ENCODE measurements at places on chromosomes 7 and 10.
A peak's percentile ranks its signal among the peaks of the same experiment; 100 is the strongest.

DNA sequence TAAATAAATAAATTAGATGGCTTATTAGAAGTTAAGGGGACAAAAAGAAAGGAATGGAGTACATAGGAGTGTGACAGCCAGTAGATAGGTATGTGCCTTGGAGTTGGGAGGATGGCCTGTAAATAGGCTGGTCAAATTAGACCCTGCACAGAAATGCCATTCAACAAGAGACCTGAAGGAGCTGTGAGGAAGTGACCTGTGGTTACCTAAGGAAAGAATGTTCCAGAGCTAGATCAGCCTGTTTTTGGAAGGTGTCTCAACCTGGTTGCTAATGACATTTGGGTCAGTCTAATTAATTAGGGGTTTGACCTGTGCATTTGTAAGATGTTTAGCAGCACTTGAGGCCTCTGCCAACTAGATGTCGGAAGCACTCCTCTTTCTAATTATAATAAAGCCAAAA lies 315.3 kb upstream of the PLXDC2 start:
- DNase-seq: no peak

GRCh38 chr10:113866551-113867394 lies 12.3 kb downstream of the NHLRC2 start:
- DNase-seq: no peak

GRCh38 chr10:63896992-63897391 lies 375.8 kb downstream of the REEP3 start:
- no peak for DNase-seq

DNA sequence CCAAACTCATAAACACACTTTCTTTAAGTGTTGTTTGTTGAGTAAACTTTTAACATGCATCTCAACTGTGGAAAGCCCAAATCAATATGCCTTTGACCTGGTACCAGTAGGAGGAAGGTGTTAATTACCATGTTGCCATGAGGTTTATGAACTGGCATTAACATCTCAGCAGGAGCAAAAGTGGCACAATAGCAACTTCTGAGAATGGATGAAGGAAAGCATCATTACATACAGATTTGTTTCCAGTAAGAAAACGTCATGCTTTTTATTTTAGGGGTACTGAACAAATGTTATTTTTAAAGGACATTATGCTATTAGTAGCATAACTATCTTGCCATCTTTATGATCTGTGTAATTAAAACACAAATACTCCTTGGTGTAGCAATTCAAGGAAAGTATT lies 51.1 kb downstream of the ARMC3 start:
- DNase-seq: no peak

GRCh38 chr10:114498413-114499111 lies 94.3 kb upstream of the AFAP1L2 start:
- DNase-seq: no peak

DNA sequence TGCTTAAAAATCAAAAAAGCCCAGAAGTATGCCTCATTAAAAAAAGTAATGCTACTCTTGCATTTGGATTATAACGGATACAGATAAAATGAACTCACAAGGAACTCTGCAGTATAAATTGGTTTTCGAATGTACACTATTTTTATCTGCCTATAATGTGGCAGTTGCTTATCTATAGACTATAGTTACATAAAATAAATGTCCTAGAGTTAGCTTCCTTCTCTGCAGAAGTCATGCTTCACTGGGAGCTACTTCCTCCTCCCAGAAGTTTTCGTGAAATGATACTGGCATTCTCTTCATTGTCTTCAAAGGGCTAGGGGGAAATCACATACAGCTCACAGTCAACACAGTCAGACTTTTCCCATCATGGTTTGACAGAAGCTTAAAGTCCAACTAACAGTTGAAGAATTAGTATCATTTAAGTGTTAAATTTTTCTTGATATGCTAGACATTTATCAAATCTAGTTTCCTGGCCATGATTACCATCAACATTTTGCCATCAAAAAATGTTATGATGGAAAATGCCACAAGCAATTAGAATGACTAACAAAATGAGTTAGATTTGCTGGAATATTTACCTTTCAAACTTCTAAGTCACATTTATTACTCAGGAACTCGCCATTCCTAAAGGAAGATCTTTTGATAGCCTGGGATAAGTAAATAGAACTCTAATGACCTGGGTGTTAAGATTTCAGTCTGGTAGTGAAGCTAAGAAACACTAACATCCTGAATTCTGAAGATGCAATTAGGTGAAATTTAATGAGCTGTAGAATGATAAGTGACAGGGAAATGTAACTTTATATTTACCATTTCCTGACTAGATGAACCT lies 87.3 kb upstream of the TRIL start:
- DNase-seq: no peak

DNA sequence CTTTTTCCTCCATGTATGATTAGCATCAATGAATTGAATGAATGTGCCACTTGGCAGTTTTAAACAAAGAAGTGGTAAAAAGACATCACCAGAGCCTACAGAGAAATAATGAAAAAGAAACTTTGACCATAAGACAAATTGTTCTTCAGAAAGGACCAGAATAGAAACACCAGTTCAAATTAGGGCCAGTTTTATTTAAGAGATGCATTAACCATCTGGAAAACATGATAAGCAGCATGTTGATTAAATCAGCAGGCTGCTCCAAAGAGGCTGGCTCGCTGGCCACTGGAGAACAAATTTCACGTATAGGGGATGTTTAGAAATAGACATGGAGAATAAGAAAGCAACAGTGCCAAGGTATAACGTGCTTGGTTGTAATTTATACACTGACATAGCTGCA lies 242.3 kb upstream of the AOAH start:
- no peak for DNase-seq

DNA sequence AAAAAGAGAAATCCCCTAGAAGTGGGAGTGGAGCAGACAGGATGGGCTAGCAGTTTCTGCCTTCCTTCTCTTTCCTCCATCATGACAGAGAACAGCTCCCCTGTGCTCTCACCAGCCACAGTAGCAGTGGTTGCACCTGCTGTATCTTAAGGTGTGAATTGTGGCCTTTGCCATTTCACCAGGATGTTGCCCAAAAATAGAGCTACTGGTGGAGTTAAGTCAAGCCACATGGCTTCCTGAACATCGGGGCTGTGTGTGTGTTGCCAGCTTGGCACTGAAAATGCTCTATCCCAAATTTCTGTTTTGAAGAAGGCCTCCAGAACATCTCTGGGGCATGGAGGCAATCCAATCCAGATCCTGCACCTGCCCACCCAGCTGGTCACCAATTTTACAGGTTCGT lies 348.7 kb downstream of the EXOC4 start:
- no peak for DNase-seq

GRCh38 chr7:100003711-100004661 lies 11.4 kb upstream of the ZKSCAN1 start:
- DNase-seq: peak; percentile 59

- no peak for DNase-seq
Measured at GRCh38 chr10:101157756-101158458, 26.8 kb downstream of the TLX1 start.

GRCh38 chr10:34295142-34295548 lies 520.0 kb downstream of the PARD3 start:
- DNase-seq: peak; percentile 88

DNA sequence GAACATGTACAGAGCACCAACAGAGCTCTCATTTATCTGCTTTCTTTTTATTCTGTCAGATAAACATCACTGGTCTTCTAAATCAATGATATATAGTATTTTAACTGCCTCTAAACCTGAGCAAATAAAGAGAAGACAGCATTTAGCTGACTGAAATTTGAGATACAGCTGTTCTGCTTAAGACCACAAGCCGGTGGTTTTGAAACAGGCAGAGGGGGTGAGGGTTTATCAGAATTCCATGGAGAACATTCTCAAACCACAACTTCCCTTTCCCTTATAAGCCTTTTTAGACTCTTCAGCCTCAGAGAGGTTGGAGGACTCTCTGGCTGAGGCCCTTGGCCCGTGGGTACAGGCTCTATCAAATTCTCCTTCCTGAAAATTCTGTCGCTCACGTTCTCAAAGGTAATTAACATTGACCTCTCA lies 87.4 kb upstream of the RSU1 start:
- DNase-seq: peak; percentile 61

DNA sequence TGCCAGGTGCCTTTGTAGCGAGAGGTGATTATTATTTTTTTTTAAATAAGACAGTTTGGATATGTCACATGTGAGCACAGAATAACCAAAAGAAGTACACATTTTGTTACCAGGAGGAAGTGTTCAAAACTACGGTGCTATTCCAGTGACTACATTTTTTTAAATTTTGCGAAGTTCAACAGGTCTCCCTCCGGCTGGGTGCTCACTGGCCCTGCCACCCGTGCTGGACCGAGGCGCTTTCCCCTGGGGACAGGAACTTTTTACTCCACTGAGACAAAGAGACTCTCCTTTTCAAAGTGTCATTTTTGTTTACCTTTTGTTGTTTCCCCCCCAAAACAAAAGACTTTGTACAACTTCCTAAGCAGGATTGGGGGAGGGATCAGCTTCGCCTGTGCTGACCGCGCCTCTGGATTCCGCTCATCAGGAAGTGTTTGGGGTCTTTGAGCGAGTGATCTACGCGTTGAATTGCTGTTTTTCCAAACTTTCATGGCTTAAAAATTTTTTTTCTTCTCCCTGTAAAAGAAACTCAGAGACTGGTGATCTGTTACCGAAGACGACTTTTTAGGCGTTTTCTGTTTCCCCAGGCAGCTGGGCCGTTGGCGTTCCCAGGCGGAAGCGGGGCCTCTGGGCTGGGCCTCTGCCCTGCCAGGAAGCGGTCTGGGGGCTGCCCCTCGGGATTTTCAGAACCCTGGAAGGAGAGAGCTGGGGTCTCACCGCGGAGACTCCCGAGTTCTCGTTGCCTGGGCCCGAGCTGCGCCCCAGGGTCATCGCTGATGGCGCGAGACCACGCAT lies 7.2 kb downstream of the EN2 start:
- no peak for DNase-seq

- no peak for DNase-seq
Measured at GRCh38 chr7:17150018-17150417, 148.4 kb upstream of the AHR start.

DNA sequence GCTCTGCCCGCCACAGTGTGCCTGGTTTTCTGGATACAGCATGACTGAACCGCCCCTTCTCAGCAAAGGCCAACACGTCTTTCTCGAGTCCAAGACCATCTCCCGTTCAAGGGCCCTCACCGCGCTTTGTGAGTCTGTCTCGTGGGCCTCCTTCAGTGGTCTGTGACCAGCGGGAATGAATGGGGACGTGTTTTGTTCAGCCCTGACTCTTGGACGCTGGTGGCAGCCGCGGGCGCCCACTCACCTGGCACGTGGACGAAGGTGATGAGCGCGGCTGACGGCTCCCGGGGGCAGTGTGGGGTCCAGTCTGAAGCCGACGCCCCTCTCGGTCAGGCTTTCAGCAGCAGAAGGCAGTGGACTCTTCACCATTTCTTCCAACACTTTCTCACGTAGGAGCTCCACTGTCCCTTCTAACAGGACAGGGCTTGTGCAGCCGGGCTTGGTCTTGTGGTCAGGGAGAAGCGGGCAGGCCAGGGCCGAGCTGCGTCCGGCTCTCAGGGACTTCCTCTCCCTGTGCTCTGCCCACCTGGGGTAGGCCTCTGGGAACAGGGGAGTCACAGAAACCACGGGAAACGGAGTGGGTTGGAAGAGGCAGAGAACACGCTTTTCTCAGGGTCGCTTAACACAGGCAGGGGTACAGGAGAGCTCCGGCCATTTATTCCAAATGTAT lies 30.4 kb downstream of the AMZ1 start:
- no peak for DNase-seq

GRCh38 chr10:96745950-96746349 lies 25.6 kb upstream of the PIK3AP1 start:
- DNase-seq: no peak

DNA sequence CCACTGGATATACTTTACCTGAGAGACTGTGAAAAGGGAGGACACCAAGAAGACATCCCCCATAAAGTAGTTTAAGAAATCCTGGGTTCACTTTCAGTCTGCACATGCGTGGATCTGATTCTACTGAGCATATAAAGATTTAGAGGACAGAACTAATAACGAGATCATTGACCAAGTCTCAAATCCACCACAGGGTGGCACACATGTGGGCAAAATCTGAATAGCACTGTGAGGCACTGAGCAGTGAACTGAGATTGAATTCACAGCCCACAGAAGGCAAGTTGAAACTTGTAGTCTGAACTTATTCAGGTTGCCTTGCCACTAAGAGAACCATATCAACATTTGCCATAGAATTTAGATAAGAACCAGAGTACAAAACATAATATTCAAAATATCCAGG lies 818.6 kb downstream of the GRID1 start:
- DNase-seq: peak; percentile 76
